ENCODE measurements at places on chromosomes 16 and 17.

DNA sequence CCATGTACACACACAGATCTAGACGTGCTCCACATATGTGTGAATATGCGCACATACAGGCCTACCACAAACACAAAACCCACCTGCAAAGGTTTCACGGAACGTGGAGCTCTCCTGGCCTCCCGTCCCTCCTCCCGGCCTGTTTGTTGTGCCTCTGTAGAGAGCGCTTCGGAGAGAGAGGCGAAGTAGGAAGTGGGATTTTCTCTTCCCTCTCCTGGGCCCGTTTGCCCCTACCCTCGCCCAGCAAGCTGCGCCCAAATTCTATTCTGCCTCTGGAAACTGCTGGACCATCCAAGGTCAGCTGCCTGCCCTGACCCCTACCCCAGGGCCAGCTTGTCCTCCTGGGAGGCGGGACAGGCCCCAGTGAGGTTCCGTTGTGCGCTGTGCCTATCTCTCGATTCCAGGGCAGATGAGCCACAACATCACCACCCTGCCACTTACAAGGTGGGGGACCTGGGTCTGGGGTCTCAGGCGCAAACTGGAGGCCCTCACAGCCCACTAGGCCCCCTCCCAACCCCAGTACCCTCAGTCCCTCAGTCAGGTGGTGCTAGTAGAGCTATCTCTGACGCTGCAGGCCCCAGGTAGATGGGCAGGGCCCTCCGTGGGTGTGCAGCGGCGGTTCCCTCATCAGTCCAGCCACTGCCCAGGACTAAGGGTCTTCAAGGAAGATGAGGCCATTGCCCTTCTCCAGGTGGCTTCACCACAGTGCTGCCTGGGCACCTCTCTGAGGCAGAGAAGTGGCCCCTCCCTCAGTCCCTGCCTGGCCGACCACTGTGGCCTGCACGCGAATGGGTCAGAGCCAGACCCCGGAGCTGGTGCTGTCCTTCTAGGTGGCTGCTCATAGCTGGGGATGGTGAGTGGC lies 54.2 kb downstream of the BEAN1 start:
- DNase-seq = peak; percentile 47

GRCh38 chr16:64398793-64399192 lies 723.1 kb downstream of the CDH11 start:
- no peak for DNase-seq

- DNase-seq = no peak
Measured at GRCh38 chr17:77613218-77613617, 345.3 kb upstream of the TNRC6C start.

DNA sequence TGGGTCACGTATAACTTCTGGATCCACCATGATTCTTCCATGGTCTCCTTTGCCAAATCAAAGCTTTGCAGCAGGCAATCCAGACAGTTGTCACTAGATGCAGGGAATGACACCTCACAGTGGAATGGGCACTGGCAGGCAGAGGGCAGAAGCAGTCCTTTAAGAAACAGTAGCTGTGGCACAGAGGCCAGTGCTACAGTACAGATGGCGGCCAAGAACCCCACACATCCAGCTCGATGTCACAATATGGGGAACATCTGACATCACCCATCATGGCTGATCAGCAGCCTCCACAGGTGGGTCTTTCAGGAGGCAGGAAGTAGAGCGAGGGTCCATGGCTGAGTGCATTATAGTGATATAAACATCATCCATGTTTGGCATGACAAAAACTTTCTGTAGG lies 18.8 kb upstream of the ERN1 start:
- DNase-seq = no peak

- no peak for DNase-seq
Measured at GRCh38 chr16:30398661-30399434, 3.6 kb downstream of the ZNF48 start.

GRCh38 chr16:887846-888245 lies 82.9 kb downstream of the LMF1 start:
- DNase-seq = no peak

DNA sequence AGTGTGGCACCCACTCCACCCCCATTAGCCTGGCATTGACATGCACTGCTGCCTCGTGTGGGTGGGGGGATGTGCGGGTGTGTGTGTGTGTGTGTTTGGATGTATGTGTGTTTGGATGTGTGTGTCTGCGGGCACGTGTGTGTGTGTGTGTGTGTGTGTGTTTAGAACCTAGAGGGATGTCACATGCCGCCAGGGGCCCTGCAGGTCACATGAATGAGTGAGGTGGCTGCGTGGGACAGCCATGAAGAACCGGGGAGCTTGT lies 9.0 kb downstream of the KATNB1 start:
- DNase-seq = no peak

DNA sequence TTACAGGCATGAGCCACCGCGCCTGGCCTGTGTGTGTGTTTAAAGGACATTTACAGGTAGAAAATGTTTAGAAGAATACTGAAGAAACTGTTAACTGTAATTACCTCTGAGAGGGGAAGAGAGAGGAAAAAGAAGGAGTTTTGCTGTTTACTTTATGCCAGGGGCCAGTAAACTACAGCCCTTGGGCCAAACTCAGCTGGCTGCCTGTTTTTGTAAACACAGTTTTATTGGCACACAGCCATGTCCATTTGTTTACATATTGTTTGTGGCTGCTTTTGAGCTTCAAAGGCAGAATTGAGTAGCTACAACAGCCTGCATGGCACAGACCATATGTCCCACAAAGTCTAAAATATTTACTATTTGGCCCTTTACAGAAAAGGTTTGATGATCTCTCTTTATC lies 76.4 kb downstream of the GPR139 start:
- no peak for DNase-seq

- DNase-seq = no peak
Measured at GRCh38 chr16:36336-36984, 16.9 kb downstream of the POLR3K start.

- no peak for DNase-seq
Measured at GRCh38 chr17:78151514-78152008, 5.4 kb downstream of the C17orf99 start.

Data from ureter (tissue), 1 donor.